Activated CD4-positive, alpha-beta memory T cell treated with anti-CD3 and anti-CD28 coated beads, Interleukin-2, amount 10 ng/mL, durations not matched to agents 7 days and 5 days (primary cell): ENCODE measurements at places on chromosomes 5 and 9. TPM values are rescaled to one million over a fixed set of nuclear protein-coding genes. Genes with fewer than 3 reads are reported as not detected.
A peak's percentile ranks its signal among the peaks of the same experiment; 100 is the strongest.

The BTNL3 gene
- total RNA-seq = not detected

The TLN1 gene
- total RNA-seq = 341 TPM

The FCN2 gene
- total RNA-seq = not detected

The LTC4S gene
- 3.3 TPM for total RNA-seq

The UGT3A2 gene
- 0.18 TPM for total RNA-seq

The F2RL1 gene
- 0.81 TPM for total RNA-seq

The IL3 gene
- total RNA-seq = 1.6 TPM

The FOXD4 gene
- total RNA-seq = 0.13 TPM

The NIPBL gene
- 55.5 TPM for total RNA-seq

GRCh38 chr9:16461137-16461840 lies 409.2 kb downstream of the BNC2 start:
- no peak for DNase-seq

DNA sequence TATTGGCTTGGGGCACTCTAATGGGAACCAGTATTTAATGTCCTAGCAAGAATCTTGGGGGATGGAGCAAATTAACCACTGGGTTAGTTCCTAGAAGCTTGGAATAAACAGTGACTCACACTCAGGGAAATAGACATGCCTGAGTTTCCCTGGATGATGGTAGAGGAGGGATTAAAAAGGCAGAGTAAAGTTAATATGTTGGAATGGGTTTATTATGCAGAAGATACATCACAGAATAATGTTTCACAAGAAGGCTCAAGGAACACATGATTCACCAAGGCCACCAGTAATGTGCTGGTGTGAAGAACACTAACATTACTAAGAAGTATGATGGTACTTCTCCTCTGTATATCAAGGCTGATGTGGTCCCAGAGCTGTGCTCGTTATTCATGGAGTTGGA lies 752.9 kb upstream of the SEMA6A start:
- DNase-seq = no peak

DNA sequence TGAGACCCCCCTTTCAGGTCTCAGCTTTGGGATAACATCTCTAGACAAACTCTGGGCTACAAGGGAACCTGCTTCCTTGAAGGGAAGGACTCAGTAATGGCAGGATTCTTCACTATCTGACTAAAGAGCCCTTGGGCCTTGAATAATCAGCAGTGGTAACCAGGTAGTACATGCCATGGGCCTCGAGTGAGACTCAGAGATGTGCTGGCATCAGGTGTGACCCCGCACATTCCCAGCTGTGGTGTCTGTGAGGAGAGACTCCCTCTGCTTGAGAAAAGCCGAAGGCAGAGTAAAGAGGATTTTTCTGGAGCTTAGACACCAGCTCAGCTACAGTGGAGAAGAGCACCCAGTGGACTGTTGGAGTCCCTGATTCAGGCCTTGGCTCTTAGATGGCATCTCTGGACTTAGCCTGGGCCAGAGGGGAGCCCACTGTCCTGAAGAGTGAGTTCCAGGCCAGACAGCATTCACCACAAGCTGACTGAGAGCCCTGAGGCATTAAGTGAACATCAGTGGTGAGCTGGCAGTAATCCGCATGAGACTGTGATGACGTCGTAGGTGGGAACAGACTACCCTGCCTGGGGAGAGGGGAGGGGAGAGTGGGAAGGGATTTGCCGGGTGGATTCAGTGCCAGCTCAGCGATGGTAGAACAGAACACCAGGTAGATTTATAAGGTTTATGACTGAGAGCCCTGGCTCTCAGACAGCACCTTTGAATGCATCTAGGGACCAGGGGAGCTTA lies 5.3 kb upstream of the ZNF782 start:
- no peak for DNase-seq

GRCh38 chr9:137379761-137380161 lies 43.2 kb downstream of the EXD3 start:
- DNase-seq = no peak

- no peak for DNase-seq
Measured at GRCh38 chr9:120677965-120678364, 36.3 kb downstream of the MEGF9 start.

- no peak for DNase-seq
Measured at GRCh38 chr9:92141144-92142129, 26.2 kb upstream of the SPTLC1 start.

DNA sequence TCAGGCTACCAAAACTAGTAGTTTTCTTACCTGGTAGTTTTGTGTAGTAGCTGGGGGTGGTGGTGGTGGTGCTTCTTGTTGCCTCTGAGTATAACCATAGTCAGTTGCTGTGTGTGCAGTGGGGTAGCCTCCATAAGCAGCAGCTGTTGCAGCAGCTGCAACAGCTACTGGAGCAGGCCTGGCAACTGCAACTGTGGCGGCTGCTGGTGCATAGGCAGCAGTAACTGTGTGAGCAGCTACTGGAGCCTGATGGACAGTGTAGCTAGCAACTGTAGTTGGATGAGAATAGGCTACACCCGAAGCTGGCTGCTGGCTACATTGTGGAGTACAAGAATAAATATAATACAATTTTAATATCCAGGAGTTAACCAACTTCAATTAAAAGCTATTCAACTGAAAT lies 24.7 kb downstream of the ZFR start:
- no peak for DNase-seq

DNA sequence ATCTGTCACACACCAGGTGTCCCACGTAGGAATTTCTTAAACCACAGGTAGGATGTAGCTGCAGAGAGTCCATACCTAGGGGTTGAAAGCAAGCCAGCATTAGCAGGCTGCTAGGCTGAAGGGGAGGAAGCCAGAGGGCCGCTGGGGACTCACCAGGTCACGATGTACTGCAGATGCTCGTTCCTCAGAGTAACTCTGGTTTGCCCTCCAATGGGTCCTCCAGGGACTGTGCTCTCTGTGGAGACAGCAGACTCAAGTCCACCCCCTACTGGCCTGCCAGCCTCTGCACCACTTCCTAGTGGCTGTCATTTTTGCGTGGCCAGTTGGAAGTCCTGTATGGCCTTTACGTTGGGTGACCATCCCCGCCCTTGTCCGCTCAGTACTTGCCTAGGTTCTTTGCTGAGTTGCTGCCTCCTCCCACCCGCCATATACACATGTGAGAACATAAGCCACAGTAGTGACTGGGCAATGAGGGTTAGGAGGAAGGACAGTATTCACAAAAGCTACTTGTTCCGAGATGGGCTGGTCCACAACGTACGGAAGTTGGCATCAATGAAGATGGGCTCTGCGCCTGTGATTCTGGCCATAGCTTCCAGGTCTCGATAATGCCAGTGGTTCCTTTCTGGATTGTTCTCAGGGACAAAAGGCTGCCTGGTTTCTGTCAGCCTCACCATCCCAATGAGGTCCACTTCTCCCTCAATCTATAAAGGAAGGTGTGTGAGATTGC lies 4.1 kb downstream of the RPL7A start:
- DNase-seq = peak; percentile 61

GRCh38 chr5:36724467-36725332 lies 118.3 kb downstream of the SLC1A3 start:
- peak; percentile 25 for DNase-seq

GRCh38 chr5:142925795-142926194 lies 155.6 kb downstream of the ARHGAP26 start:
- DNase-seq = no peak

DNA sequence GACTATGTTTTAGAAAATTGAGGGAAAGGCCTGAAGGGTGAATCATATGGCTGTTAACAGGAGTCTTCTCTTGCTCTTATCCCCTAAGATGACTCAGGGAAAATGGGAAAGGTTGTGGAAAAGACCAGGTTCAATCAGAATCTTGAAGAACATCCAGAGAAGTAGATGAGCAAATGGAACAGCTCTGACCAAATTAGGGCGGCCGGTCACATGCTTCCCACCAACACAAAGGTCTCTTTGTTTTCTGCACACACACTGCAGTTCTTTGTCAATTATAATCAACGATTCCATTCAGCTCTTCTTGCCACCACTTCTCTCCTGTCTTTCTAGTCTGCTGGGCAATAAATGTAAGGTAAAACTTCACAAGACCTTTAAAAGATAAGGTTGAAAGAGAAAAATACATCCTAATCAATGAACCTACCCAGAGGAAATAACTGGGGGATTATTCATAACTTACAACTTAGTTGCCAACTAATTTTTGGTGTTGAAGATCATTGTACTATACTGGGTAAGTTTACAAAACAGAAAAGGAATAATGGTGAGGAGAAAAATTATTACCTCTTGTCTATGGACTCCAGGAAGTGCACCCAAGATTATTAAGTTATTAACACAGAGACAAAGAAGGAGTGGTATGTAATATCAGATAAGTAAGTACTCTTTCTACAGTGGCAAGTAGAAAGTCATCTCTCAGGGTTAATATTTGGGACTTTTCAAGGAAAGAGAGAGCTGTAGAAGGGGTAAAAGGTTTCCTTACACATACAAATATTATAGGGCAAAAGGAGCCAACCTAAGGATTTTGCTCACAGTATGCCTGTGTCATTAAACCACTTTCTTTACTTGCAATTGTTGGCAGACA lies 441.9 kb upstream of the PIK3R1 start:
- no peak for DNase-seq

- DNase-seq = no peak
Measured at GRCh38 chr5:67610186-67610912, 413.8 kb upstream of the CD180 start.

DNA sequence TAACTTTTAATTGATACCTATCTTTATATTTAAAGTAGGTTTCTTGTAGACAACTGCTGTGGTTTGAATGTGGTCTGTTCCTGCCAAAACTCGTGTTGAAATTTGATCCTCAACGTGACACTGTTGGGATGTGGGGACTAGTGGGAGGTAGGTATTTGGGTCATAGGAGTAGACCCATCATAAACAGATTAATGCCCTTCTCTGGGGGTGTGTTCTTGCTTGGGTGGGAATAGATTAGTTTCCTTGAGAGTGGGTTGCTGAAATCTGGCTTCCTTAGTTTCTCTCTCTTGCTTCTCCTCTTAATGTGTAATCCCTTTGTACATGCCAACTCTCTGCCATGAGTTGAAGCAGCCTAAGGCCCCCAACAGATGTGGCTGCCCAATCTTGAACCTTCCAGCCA lies 34.6 kb upstream of the IPPK start:
- no peak for DNase-seq

- no peak for DNase-seq
Measured at GRCh38 chr9:133839822-133840329, 101.7 kb upstream of the SARDH start.

DNA sequence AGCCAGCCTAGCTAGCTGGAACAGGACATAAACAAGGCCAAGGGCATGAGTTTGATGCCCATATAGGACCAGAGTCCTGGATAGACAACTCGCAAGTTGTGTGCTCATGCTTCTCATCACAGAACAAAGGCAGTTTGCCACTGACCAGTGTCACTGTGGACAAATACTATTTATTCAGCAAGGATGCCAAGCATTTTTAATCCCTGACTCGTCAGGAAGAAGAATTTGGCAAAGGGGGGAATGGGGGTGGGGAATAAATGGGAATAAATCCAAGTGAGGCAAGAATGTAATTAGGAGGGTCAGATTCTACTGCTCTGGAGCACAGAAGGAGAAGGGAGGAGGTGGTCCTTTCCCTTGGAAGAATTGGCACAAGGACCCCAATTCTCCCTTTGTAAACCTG lies 46.8 kb upstream of the ANKRD55 start:
- no peak for DNase-seq

- no peak for DNase-seq
Measured at GRCh38 chr5:158234323-158235158, 375.6 kb upstream of the CLINT1 start.

- peak; percentile 77 for DNase-seq
Measured at GRCh38 chr9:278651-279050, 64.0 kb downstream of the DOCK8 start.
